ENCODE measurements at places on chromosomes 13 and 19.

- no peak for DNase-seq
Measured at GRCh38 chr19:16381756-16382401, 57.3 kb downstream of the KLF2 start.

DNA sequence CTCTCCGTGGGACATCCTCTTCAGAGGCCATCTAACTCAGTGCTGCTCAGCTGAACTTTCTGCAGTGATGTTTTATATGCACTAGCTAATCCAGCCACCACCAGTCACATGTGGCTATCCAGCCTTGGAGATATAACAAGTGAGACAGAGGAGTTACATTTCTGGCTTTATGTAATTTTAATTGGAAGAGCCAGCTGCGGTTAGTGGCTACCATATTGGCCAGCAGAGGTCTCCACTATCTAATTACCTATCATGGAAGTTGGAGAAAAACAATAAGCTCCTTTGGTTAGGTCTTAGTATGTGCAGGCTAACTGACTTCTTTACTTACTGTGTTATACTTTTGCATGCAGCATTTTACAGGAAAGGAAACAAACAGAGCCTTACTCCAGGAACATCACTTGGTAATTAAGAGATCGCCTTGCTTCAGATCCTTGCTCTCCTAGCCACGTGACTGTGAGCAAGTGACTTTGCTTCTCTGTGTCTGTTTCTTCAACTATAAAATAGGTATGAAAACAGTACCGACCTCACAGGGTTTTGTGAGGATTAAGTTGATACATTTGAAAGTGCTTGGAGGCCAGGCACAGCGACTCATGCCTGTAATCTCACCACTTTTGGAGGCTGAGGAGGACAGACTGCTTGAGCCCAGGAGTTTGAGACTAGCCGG, 1.6 kb upstream of the KLK10 start:
- peak; percentile 7 for DNase-seq

DNA sequence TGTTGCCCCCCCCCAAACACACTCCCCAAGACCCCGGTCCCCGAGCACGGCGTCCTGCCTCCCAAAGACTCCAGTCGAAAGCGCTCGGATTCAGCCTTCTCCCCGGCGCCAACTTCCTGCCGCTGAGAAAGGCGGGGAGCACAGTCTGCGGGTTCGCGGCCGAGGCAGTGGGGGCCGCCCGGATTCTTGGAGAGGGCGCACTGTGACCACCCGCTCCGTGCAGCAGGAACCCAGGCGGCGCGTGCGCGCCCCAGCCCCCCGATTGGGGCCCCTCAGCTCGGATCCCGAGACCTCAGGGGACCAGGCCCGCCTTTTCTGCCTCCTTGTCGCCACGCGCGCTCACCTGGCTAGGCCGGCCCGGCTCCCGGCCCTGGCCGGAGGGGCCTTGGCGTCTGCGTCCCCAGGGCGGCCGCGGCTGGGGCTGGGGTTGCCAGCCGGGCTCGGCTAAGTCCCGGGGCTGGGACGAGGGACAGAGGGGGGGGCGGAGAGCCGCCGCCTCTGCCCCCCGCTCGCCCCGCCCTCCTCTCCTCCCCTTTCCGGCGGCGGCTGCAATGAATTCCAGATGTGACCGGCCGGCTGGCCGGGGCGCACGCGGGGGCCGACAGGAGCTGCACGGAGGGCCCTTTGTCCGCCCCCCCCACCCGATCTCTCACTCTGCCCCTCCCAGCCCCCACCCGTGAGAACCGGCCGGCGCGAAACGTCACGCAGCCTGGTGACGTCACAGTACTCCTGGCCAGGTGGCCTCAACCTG, at the start of gene S1PR2:
Gene S1PR2, minus strand, starts transcription at position 471 of the 751 bp plus-strand sequence. CDS start 6,426 bp downstream, outside the sequence.
- DNase-seq = no peak

DNA sequence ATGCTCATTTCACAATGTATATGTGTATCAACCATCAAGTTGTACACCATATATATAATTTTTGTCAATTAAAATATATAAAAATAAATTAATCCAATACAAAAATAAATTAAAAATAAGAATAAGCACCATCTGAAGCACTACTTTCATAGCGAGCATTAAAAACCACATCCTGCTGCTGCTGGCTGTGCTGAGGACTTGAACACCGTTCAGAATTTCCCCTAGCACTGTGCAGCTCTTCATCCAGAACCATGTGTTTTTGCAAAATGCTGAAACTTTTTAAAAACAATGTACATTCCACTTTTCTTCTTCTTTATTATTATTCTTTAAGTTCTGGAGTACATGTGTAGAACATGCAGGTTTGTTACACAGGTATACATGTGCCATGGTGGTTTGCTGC, 40.0 kb upstream of the FOXO1 start:
- no peak for DNase-seq

GRCh38 chr13:76939215-76939614, 9.1 kb upstream of the ACOD1 start:
- DNase-seq = no peak

- no peak for DNase-seq
Measured at GRCh38 chr13:102708211-102708610, 13.4 kb upstream of the METTL21C start.

GRCh38 chr13:73223372-73223781, 164.6 kb downstream of the KLF5 start:
- no peak for DNase-seq

DNA sequence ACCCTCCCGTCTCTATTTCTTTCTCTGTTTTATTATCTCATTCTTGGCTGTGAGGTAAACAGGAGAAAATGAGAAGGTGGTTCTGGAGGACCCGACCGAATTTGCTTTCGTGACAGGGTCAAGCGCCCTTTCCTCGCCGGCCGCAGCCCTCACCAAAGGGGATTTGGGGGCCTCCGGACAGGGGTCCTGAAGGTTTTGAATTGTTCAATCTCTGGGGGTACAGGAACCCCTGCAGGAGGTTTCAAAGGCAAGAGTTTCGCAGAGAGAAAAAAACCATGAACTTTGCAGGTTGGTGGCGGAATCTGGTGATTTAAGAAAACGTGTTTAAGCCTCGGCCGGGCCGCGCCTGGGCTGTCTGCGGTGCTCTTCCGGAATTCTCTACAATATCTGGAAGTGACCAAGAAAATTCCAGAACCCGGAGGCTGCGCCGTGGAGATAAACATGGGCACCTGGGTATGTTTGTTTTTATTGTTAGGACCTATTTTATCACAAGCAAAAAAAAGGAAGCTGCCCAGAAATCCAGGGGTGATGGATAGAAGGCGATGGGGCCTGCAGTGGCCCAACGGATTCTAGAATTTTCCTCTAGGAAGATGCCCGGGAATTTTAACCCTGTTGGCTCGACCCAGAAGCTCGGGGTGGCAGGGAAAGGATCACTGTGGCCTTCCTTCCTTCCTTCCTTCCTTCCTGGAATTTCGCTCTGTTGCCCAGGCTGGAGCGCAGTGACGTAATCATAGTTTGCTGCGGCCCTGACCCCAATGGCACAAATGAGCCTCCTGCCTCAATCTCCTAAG, 14.2 kb upstream of the PTBP1 start:
- DNase-seq = no peak

- DNase-seq = no peak
Measured at GRCh38 chr19:39745643-39746042, 7.8 kb upstream of the CLC start.
